ENCODE measurements at places on chromosomes 3 and 15.

DNA sequence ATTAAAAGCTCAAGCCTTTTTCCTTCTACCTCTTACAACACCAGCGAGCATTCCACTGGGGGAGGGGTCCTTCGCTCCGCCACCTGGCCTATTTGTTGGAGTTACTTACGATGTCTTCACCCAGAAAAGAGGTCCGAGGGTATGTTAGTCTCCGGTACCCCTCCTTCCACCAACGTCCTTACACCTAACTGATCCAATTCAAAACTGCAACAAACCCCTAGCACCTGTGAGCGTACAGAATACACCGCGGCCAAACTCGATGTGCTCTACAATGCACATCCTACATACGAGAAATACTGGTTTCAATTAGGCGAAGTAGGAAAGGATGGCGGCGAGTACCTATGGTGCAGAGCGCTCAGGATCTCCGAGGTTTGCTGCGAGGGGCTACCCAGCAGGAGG lies 944 bp downstream of the SLITRK3 start:
- no peak for DNase-seq

- no peak for DNase-seq
These were observed 218.3 kb downstream of the CTNNB1 start for GRCh38 chr3:41417574-41417973.

DNA sequence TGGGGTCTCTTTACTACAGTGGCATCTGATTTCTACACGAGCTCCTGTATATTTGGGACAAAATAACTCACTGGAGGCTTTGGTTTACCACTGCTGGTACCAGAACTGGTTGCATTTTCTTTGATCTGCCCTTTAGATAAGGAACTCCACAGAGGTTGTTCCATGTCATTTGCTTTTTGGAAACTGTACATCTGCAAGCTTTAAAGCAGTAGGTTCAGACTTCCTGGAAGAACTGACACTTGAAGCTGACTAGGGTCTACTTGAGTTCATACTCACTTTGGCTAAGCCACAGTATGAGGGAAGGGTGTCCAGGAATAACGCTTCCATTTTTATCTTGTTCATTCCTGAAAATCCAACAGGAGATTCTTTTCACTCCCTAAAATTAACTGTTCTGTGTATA lies 86.4 kb downstream of the WWTR1 start:
- DNase-seq, result no peak

DNA sequence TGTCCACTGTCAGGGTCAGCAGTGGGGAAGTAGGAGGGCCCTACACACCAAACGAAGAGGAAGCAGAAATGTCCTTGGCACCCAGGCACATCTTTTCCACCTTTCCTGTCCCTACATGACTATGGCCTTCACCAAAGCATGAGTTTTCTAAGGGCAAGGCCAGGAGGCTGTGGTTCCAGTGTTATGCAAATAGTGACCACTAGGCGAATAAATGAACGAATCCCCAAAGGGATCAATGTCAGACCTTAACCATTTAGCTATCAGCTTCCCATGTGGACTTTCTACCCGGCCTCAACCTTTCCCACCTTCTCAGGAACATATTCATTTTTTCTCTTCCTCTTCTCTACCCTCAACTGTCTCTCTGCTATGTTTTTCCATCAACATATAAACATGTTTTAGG lies 63.1 kb downstream of the NTRK3 start:
- DNase-seq, result no peak

DNA sequence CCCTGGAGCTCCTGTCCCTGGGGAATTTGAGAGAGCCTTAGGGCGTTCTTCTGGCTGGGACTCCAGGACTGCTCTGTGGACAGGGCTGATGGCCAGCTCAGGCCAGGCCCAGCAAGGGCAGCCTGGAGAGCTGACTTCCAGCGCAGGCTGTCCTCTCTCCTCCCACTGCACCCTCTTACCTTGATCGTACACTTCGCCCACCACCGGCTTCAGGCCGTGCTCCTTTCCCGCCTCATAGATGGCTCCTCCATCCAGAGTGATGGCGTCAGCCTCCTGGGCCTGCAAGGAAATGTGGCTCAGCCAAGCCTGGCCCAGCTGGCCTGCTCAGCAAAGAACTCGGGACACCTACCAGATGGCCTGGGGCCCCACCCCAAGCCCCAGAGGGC lies 3.1 kb downstream of the MELTF start:
- no peak for DNase-seq

- DNase-seq, result no peak
These were observed 143.9 kb upstream of the UMPS start for GRCh38 chr3:124586126-124587052.

GRCh38 chr3:124034016-124034843 lies 42.3 kb upstream of the ROPN1 start:
- DNase-seq, result no peak

DNA sequence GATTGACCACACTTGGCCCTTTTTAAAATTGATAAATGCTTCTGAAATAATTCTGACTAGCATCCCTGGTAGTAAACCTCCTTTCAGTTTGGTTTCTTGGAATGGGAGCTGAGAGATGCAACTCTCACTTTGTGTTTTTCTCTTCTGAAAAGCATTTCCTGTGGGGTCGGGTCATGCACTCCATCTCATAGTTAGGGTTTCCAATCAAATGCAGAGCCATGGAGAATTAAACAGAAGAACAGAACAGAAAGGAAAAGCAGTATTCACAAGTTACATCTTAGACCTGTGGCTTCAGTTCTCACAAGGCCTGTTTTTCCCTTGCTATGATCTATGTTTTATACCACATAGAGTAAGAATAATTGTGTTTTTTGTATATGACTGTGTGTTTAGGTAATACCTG lies 39.7 kb downstream of the SENP2 start:
- no peak for DNase-seq

GRCh38 chr3:53375019-53375418 lies 27.7 kb upstream of the DCP1A start:
- peak; percentile 9 for DNase-seq

- DNase-seq, result no peak
These were observed 30.9 kb upstream of the CLK3 start for GRCh38 chr15:74584779-74585178.

- no peak for DNase-seq
These were observed 72.7 kb upstream of the TPRG1 start for GRCh38 chr3:189099031-189099471.

DNA sequence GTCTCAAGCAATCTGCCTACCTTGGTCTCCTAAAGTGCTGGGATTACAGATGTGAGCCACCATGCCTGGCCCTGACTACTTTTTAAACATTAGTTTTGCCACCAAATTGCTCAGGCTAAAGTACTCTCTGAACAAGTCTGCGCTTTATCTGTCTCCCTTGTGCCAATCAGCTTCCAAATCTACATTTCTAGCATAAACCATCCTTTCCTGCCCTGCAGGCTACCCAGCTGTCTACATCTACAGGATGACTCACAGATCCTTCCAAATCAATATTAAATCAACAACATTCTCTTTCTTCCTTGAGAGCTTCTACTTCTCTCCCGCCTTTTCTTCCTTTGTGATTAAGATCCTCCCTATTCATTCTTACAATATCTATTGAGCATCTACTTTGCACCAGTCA lies 16.0 kb upstream of the ATOSA start:
- no peak for DNase-seq

Data from T-helper 1 cell (primary cell).